ENCODE measurements at places on chromosomes 7 and 10.

GRCh38 chr7:28104041-28104541 lies 76.5 kb downstream of the JAZF1 start:
- no peak for DNase-seq

GRCh38 chr7:29105191-29105590 lies 41.1 kb downstream of the CPVL start:
- DNase-seq: no peak

- no peak for DNase-seq
Observed at GRCh38 chr7:92293896-92294590, 48.3 kb downstream of the ANKIB1 start.

DNA sequence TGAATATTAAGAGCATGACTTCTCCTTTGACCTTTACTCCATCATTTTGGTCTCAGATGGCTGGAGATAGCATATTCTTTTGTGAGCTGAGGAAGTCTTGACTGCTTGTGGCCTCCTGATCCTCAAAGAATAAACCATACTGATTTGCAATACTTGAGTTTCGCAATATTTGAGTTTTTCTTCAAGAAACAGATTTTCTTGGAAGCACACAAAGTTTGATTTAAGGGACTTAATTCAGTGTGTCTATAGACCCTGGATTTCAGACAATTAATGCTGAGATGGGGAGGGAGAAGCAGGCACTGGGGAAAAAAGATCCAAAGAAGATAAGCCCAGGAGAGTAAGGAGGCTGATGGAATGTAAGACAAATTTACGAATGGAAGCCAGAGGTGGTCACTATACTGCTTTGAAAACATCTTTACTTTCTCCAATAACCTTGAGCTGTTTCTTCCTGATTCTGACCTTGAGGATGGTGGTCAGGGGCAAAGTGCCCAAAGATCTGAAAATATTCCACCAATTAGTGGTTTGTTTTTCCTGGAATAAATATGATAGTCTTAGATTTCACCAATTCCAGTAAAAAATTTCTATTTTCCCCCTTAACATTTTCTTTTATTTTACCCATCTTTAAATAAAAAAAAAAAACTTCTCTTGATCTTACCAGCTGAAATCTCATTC lies 7.5 kb downstream of the EPDR1 start:
- DNase-seq: no peak

- DNase-seq: no peak
Observed at GRCh38 chr10:3195726-3196125, 23.1 kb upstream of the PITRM1 start.

DNA sequence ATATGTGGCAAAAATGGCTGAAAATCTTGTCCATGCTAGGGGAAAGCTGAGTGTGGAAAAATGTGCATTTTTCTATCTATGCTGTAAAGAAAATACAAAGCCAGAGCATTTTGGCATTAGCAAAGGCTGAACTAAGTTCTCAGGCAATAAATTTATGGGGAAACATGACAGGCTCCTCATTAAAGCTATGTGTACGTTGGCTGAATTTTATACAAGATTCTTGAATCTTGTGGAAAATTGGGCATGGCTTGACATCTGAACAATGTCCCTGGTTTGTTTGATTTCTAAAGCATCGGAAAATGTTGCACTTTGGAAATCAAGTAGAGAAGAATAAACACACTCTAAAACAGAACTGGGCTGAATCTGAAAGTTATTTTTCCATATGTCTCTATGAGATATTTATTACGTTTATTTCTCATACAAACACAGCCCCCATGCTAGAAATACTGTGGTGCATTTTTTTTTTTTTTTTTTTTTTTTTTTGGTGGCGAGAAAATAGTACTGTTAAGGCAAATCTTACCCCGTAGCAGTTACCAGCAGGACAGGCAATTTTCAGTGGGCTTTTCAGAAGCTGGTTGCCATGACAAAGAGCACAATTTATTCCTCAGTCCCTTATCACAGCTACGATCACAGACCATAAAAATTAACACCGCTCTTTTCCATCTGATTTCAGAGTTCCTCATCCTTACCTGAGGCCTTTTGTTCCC lies 16.9 kb downstream of the CPA1 start:
- DNase-seq: no peak

DNA sequence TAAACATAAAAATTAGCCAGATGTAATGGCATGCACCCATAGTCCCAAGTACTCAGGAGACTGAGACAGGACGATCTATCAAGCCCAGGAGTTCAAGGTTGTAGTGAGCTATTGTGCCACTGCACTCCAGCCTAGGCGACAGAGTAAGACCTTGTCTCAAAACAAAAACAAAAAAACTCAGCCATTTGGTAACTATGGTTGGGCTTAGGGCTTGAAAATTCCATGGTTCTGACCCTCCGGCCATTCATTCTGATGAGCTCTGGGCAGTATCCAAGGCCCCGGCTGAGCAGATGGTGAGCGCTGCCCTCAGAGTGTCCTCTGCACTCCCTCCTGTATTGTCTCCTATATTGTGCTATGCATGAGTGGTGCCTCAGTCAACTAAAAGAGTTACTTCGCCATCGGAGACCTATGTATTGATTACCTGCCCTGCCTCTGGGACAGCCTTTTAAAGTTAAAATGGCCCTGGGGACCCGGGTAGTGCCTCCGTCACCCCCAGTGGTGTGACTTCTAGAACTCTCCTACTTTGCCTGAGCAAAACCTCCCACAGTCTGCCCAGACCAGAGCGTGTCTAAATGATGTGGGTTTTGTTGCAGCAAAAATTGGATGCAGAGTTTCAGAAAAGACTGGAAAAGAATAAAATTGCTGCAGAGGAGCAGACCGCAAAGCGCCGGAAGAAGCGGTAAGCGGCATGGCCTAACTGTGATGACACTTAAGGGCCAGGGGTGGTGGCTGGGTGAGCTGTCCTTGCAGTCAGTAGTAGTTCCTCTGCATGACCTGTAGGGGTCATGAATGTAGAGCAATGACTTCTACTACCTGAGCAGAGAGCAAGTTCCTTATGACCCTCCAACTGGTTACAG lies 8.1 kb downstream of the PRKRIP1 start:
- peak; percentile 78 for DNase-seq

- no peak for DNase-seq
Observed at GRCh38 chr7:12054830-12055229, 156.3 kb upstream of the TMEM106B start.

GRCh38 chr7:28005847-28006231 lies 174.8 kb downstream of the JAZF1 start:
- DNase-seq: no peak

- no peak for DNase-seq
Observed at GRCh38 chr10:75544386-75544785, 113.0 kb downstream of the LRMDA start.

DNA sequence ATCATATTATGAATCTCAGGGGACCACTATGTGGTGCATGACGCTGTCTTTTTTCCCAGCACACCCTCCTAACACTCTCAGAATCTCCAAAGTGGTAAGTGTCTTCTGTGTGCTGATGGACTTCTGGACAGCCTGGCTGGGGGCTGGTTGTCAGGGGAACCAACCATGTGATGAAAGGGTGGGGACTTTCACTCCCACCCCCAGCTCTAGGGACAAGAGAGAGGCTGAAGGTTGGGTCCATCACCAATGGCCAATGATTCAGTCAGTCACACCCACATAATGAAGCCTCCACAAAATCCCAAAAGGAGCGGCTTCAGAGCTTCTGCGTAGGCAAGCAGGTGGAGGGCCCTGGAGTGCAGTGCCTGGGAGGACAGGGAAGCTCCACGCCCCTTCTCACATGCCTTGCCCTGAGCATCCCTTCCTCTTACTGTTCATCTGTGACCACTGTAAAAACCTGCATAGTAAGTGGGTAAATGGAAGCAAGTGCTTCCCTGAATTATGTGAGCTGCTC lies 44.6 kb downstream of the RASGEF1A start:
- DNase-seq: no peak

GRCh38 chr10:11322698-11323097 lies 288.8 kb downstream of the USP6NL start:
- no peak for DNase-seq

GRCh38 chr10:104246976-104247375 lies 7.7 kb upstream of the GSTO1 start:
- DNase-seq: no peak

DNA sequence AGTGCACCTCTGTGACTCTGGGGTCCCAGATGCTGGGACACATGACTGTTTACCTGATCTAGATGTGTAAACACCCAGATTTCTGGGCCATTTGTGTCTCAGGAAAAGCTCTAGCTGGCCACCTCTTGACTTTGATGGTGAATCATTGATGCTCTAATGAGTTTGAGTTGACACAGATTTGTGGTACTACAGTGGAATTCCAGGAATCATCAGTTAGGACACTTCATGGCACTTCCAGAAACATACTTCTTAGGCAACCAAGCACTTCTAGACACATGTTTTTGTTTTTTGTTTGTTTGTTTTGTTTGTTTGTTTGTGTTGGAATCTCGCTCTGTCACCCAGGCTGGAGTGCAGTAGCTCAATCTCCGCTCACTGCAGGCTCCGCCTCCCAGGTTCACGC lies 302.2 kb upstream of the ZMIZ1 start:
- DNase-seq: no peak

- DNase-seq: peak; percentile 31
Observed at GRCh38 chr7:111735661-111736551, 173.6 kb upstream of the IMMP2L start.

All from NK-92 treated with Interleukin-12 subunit alpha and Interleukin-12 subunit beta, amount 100 ng/mL, for 24 hours (cell line).